ENCODE measurements at places on chromosomes 6 and 20. TPM values are rescaled to one million over a fixed set of nuclear protein-coding genes. Genes with fewer than 3 reads are reported as not detected.

KHDRBS2 gene
- not detected for total RNA-seq

NKAIN2 gene
- total RNA-seq, result 37.9 TPM

DNA sequence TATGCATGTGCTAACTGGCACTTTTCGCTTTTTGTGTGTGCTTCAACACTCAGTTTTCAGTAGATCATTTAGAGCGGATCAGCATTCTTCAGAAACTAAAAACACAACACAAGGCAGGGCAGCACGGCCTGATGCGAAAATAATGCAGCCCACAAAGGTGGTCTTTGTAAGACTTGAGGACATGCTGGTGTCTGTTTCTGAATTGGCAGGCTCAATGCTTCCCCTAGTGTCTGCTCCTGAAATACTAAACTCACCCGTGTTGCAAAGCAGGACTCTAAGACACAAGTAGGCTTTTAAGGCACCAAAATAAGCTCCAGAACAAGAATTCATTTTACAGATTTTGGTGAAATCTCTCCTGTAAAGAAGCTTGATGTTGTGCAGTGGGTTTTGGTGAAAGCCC lies 676.5 kb downstream of the TENT5A start:
- no peak overlapping the region for H3K4me3 ChIP-seq
- peaks cover 4% of the 10 kb centered on the region for H3K27me3 ChIP-seq
- H3K36me3 ChIP-seq, result no peaks in the 10 kb centered on the region
- no peak overlapping the region for H3K27ac ChIP-seq
- no peaks in the 10 kb centered on the region for H3K4me1 ChIP-seq

- no peak for DNase-seq
- peaks cover 2% of the 10 kb centered on the region for H3K36me3 ChIP-seq
- peaks cover 15% of the 10 kb centered on the region for H3K27me3 ChIP-seq
Observed at GRCh38 chr6:10613077-10613476, 81.3 kb downstream of the C6orf52 start.

TFAP2C gene
- 36.2 TPM for total RNA-seq

DNA sequence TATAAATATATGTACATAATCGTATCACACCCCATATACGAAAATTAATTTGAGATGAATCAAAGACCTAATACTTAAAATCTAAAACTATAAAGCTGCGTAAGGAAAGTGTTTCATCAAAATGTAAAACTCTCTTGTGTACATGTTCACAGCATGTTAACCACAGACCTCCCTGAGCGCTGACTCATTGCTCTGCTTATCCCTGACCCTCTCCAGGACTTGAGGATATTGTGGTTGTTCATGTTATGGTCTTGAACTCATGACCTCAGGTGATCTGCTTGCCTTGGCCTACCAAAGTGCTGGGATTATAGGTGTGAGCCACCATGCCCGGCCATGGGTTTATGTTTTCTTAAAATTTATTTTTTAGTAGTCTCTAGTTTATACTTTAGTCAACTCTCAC lies 14.2 kb downstream of the FAM83B start:
- H3K36me3 ChIP-seq, result no peaks in the 10 kb centered on the region
- H3K4me1 ChIP-seq, result no peaks in the 10 kb centered on the region
- peaks cover 13% of the 10 kb centered on the region for H3K27me3 ChIP-seq
- no peak for DNase-seq
- no peak overlapping the region for H3K4me3 ChIP-seq
